Stimulated activated CD8-positive, alpha-beta memory T cell treated with anti-CD3 and anti-CD28 coated beads, Interleukin-2, amount 100 ng/mL, for 48 hours (primary cell): ENCODE measurements at places on chromosomes 2 and 18.

- DNase-seq = no peak
Observed at GRCh38 chr2:120836281-120836680, 100.6 kb downstream of the GLI2 start.

- no peak for DNase-seq
Observed at GRCh38 chr2:43221763-43222474, 4.5 kb downstream of the ZFP36L2 start.

DNA sequence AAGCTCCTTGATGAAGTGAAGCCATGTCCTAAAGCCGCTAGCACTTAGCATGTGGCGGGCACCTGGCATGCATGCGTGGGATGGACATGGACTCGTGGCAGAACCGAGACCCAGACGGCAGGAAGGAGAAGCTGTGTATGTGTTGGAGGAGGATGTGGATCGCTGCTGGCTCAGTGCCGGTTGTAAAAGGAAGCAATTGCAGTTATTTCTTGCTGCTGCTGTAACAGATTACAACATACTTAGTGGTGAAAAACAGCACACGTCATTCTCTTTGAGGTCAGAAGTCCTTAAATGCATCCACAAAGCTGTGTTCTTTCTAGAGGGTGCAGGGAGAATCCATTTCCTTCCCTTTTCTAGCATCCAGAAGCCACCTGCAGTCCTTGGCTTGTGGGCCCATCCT lies 74.6 kb downstream of the AGAP1 start:
- no peak for DNase-seq

- no peak for DNase-seq
Observed at GRCh38 chr2:240464514-240465241, 29.2 kb downstream of the GPC1 start.

GRCh38 chr18:11985586-11985985 lies 4.3 kb downstream of the IMPA2 start:
- no peak for DNase-seq

DNA sequence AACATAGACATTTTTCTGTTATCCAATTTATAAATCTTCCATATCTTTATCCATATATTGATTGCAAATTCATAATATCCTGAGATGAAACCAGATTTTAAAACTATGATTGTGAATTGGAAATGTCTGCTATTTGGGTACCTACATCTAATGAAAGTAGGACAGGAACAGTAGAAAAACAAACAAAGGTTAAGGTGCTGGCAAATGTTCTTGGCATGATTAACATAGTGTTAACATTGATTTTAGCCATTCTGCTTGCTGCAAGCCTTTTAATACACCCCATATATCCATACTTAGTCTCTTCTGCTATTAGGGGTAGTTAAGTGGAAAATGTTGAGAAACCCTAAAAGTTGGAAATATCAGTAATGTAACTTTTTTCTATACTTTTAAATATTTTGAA lies 152.0 kb downstream of the KCNJ3 start:
- no peak for DNase-seq

- DNase-seq = no peak
Observed at GRCh38 chr18:74819433-74820059, 221.9 kb downstream of the ZNF407 start.

GRCh38 chr18:13006531-13007247 lies 15.5 kb downstream of the CEP192 start:
- no peak for DNase-seq

GRCh38 chr2:9417725-9418124 lies 5.6 kb downstream of the ITGB1BP1 start:
- DNase-seq = no peak

DNA sequence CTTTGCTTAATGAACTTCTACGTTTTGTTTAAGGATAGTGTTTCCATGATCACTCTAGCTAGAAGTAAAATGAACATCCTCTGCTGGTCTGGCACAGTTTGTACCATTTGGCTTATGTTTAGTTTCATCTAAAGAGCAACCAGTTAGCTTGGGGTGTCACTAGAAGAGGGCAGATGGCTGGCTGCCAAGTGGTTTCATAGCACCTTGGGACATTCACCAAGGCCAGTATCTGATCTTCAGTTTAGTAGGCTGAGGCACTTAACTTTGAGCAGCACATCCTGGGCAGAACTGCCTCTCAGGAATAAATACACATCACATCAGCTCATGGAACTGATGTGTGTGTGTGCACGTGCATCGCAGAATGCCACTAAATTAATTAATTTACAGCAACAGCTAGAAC lies 68.4 kb downstream of the NXPH2 start:
- no peak for DNase-seq
